ENCODE measurements at places on chromosomes 1 and 21.

- DNase-seq = no peak
These were observed 68.6 kb upstream of the RGL1 start for GRCh38 chr1:183736343-183736742.

DNA sequence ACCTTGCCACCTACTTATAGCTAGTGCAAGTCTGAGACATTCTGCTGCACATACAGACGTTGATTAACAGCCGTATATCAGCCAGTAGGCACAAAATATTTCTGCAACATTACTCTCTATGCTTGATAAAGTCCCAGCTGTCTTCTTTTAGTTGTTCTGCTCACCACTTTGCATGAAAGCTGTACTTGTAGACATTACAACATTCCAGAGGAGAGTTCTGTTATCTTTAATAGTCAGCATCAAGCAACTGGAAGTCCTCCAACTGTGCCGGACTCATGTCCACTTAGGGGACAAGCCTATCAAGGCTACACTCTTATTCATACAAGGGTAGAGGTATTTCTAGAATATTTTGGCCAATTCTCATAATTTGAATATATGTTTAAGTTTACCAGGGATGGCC is 50.0 kb downstream of the CACHD1 start:
- no peak for DNase-seq

GRCh38 chr1:242524571-242525359 is at the start of gene PLD5:
Gene PLD5, minus strand, starts transcription at chr1:242524697.
- peak; percentile 54 for DNase-seq

DNA sequence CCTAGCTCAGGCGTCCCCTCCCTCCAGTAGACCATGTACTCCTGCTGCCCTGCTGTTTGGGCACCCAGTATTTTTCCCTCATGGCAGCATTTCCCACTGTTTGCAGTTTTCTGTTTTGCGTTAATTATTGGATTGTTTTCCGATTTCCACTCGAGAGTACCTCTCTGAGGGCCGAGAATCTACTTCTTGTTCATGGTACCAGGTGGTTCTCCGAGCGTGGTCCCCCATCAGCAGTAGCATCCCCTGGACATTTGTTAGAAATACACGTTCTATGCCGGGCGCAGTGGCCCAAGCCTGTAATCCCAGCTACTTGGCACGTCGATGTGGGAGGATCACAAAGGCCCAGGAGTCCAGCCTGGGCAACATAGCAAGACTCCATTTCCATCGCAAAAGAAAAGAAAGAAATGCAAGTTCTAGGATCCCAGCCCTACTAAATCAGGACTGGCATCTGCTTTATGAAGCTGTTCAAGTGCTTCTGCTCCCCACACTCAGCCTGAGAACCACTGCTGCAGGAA is 690 bp downstream of the RRP1 start:
- no peak for DNase-seq

GRCh38 chr1:23168079-23168444 is 594 bp downstream of the LUZP1 start:
- no peak for DNase-seq

DNA sequence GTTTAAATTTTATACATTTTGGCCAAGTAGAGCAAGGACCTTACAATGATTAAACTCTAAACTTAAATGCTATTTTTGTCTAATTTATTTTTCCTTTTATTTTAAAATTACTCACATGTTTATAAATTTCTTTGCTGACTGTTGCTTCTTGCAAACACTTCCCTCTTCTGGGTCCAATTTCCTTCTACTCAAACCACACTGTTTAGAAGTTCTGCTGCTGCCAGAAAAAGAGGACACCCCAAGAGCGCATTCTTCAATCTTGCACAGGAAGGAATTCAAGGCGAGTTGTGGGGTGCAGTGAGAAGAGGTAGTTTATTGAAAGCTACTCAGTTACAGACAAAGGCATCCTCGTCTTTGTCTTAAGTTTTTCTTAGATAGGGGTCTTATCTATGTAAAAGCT is 88.5 kb upstream of the NEK7 start:
- DNase-seq = no peak

DNA sequence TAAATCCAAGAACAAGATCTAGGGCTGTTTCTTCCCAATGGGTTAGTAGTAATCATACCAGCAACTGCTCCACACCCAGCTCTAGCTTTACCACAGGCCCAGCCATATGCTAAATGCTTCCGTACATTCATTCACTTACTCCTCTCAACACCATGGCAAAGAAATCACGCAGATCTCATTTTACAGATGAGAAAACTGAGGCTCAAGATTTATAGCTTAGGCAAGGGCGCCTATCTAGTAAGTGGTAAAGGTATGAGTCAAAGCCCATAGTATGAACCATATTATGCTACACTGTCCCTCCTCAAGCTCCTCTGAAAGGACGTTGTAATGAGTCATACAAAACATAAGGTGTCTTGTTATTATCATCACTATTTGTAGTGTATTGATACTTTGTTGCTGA is 82.2 kb downstream of the NIBAN1 start:
- DNase-seq = no peak

DNA sequence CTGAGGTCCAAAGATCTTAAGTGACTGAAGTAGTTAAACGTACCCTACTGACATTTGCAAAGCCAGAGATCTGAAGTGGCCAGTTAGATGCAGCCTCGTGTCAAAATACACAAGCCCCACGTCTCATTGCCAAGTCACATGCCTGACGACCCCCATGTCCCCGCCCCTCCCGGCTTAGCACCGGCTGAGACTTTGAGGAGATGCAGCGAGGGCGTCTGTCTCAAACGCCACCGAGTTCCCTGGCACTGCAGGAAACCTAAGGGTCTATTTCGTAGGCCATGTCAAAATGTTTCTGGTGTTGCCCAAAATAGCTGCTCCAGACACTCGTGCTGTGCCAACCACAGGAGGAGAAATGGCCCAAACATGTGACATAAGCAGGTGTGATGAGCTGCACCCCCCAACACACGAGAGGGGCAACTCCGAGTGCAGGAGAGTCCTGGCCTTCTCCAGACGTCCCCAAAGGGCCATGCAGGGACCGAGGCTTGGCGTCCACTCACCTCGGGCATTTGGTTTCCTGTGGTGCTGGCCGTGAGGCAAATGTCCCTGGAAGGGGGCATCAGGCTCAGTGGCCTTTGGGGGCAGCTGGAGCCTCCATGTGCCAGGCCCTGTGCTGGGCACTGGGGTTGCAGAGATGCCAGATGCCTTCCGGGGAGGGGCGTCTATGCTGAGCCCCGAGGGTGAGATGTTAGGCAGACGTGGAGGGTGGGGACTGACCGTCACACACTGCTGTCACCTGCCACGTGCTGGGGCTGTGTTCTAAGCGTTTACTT is 67.0 kb downstream of the MATN1 start:
- DNase-seq = no peak

DNA sequence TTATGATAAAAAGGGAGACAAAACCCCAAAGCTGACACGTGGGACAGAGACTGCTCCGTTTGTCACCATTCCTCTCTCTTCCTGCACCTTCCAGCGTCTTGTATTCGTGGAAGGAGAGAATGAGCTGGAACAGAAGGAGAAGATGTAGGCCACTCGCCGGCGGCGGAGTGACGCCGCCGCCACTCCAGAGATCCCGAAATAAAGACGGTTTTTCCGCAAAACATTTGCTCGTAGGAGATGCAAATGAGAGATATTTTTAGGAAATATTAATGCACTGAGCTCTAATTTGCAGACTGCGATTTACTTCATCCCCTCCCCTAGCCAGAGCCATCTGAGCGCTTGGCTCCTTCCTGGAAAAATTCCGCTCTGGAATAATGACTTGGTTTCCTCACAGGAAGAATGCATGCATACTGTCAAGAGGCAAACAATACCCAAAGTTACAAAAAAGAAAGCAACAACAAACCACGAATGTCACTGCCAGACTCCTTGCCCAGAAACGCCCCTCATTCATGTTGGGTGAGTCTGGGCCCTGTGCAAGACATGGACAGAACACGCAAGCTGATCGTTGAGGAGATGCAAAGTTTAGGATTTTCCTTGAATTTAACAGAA is 18.0 kb upstream of the ADARB1 start:
- no peak for DNase-seq

DNA sequence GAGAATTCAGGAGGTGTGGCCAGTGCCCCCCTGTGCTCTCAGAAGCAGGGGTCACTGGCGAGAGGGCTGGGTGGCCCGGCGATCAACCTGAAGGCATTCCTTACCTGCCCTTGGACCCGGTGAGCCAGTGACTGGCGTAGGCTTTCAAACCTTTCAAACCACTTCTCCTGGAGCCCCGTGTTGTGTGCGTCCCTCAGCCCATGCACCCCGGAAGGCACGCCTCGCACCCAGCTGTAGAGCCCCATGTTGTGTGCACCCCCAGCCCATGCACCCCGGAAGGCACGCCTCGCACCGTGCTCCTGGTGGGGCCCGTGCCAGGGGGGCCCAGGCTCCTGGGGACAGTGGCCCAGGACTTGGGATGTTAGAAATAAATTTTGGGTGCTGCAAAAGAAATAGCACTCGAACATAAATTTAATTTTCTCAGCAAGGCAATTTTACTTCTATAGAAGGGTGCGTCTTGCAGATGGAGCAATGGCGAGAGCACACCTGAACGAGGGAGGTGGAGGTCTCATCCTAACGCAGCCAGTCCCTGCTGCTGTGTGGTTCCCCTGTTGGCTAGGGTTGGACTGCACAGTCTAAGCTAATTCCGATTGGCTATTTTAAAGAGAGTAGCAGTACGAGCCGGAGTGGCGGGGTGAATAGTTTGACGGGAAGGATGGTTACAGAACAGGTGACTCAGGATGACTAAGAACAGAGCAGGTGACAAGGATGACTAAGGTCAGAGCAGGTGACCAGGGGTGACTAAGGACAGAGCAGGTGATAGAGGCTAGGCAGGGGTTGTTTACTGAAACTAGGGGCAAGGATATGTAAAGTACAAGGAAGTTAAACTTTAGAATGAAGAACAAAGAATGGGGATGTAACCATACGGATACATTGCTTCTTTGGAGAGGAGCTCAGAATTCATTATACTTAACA is 47.4 kb downstream of the PRKCZ start:
- no peak for DNase-seq

DNA sequence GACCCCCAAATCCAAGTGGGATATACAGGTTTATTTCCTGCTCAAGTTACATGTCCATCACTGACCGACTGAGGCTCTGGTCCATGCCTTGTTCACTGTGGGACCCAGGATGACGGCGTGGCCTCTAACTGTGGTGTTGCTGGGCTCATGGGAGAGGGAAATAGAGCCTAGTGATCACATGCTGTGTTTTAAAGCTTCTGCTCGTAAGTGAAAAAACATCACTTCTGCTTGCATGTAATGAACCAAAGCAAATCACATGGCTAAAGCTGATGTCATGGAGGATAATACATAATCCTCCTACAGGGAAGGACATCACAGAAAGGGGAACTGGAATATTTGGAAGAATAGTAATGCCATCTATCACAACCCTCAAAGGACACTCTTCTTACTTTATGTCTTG is 107.6 kb downstream of the FASLG start:
- DNase-seq = no peak

DNA sequence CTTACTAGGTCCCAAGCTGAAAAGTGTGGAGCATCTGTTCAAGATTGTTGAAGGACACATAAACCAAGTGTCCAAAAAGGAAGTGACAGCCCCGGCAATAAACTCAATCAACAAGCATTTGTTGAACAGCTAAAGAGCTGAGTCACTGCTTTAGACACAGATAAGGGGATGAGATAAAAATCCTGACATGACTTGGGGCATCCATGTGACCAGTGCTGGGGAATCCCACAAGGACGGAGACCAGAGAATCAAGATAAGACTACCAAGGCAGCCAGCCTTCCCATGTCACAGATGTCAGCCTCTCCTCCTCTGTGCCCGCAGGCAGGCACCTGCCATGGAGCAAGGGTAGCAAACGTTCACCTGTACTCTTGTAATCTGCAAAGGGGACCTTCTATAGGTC is 118.6 kb upstream of the KAZN start:
- no peak for DNase-seq

GRCh38 chr1:165501330-165501969 is 42.4 kb upstream of the LRRC52 start:
- no peak for DNase-seq

GRCh38 chr1:31310198-31310597 is 13.4 kb downstream of the ZCCHC17 start:
- DNase-seq = no peak

DNA sequence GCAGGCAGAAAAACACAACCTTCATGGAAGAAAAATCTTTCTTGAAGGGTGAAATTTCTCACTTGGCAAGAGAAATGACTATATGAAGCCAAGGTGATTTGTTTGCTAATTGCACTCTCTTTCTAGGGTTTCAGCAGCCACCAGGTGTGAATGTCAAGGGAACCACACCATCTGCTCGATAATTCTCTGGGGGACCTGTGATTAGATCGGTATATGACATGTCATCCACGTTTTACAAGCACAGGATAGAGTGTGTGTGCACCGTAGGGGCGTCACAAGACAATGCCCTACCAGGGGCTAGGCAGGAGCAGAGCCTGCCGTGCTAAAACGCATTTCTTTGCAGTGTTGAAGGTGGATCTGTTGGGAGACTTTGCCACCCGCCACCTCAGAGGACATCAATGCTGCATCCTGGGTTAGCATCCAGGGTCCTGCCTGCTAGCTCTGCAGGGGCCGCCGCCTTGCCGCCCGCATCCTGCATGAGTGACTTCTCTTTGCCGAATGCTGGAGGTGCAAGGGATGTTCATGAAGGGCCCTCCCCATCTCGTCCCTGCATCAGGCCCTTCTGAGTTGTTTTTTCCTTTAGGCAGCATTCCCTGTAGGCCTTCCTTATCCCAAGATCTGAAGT is 37.8 kb upstream of the CCSAP start:
- no peak for DNase-seq

- no peak for DNase-seq
These were observed 83.9 kb downstream of the TRABD2B start for GRCh38 chr1:47913225-47913823.

GRCh38 chr1:204254031-204254661 is 40.4 kb upstream of the GOLT1A start:
- no peak for DNase-seq

DNA sequence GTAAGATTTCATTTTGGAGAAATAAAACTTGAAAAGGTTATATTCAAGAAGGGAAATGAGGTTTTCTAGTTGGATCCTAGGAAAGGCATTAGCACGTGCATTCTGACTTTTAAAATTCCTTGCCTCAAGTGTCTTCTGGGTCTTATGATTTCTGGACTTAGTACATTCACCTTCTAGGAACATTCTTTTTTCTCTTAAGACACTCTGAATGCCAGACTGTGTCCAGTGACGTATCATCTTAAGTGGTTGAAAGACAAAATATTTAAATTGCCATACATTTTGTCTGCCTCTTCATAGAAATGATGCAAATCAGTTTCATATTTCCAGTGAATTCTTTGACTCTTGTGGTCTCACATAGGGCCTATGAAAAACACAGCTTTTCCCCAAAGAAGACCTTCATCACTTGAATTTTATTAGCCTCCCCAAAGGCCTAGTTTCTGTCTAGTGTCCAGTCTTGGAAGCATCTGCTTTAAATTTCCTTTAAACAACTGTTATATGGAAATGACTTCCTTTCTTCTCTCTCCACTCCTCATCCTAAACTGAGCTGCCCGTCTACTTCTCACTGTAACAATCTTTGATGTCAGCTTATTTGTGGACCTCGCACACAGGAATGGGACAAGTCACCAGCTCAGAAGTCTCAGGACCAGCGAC is 187.2 kb downstream of the HLX start:
- DNase-seq = no peak

DNA sequence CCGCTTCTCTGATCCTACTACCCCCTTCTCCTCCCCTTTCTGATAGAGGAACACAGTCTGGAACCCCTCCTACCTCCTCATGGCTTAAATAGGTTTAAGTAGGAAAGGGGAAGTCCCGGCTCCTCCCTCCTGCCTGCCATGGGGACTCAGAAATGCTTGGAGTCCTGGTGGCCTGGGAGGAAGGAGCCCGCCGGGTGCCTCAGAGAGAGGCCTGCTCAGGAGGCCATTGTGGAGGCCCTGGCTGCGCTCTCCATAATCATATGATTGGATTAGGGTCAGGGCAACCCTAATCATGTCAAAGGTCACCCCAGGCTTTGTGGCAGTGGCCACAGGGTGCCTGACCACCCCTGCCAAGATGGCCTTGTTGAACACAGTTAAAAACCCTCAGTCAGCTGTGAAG is 29.0 kb downstream of the WNT3A start:
- DNase-seq = no peak
